Stimulated activated CD8-positive, alpha-beta memory T cell treated with anti-CD3 and anti-CD28 coated beads, Interleukin-15, amount 100 ng/mL, for 4 hours (primary cell): ENCODE measurements at places on chromosomes 3 and 15.

- DNase-seq: no peak
These were observed 847.6 kb upstream of the ALCAM start for GRCh38 chr3:104519068-104519467.

GRCh38 chr3:124582196-124582595 is 148.1 kb upstream of the UMPS start:
- no peak for DNase-seq

DNA sequence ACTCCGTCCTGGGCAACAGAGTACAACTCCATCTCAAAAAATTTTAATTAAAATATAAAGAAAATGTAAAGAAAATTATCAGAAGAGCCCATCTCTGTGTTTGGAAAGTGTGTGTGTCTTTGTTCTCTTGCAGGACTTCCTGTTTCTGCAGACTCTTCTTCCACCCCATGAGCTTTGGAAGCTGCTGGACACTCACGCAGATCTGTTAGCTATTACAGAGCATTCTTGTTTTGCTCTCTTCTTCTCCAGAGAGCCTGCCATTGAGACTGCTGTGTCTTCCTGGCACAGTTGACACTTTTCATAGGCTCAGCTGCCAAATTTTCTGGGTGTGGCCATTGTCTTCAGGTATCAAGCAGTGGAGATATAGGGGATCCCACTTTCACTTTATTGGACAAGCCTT is 6.0 kb upstream of the CCR8 start:
- no peak for DNase-seq

- DNase-seq: no peak
These were observed 117.3 kb downstream of the ETFA start for GRCh38 chr15:76193934-76194333.

DNA sequence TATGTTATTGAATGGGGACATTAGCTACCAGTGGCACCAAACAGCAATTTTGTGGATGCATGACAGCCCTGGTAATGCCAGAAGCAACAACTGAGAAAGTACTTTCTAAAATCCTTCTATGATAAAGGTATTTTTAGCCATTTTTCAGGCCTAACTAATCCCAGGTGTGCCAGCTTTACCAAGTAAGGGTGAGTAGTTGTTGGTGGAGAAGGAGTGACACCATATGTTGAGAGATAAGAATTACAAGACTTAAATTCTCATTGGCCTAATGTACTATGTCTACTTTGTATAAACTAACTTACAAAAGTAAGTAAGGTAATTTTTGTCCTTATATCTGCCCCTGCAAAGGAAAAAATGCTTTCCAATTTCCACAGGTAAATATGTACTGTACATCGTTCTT is 4.1 kb upstream of the COX17 start:
- DNase-seq: no peak

- no peak for DNase-seq
These were observed 65.7 kb upstream of the ALDH1L1 start for GRCh38 chr3:126245811-126246727.

DNA sequence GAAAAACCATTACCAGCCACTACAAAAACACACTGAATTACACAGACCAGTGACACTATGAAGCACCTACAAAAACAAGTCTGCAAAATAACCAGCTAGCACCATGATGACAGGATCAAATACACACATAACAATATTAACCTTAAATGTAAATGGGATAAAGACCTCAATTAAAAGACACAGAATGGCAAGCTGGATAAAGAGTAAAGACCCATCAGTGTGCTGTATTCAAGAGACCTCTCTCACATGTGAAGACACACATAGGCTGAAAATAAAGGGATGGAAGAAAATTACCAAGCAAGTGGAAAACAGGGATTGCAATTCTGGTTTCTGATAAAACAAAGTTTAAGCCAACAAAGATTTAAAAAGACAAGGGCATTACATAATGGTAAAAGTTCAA is 482.7 kb upstream of the MCTP2 start:
- DNase-seq: no peak

- DNase-seq: no peak
These were observed 82.9 kb upstream of the GSK3B start for GRCh38 chr3:120177151-120177550.

DNA sequence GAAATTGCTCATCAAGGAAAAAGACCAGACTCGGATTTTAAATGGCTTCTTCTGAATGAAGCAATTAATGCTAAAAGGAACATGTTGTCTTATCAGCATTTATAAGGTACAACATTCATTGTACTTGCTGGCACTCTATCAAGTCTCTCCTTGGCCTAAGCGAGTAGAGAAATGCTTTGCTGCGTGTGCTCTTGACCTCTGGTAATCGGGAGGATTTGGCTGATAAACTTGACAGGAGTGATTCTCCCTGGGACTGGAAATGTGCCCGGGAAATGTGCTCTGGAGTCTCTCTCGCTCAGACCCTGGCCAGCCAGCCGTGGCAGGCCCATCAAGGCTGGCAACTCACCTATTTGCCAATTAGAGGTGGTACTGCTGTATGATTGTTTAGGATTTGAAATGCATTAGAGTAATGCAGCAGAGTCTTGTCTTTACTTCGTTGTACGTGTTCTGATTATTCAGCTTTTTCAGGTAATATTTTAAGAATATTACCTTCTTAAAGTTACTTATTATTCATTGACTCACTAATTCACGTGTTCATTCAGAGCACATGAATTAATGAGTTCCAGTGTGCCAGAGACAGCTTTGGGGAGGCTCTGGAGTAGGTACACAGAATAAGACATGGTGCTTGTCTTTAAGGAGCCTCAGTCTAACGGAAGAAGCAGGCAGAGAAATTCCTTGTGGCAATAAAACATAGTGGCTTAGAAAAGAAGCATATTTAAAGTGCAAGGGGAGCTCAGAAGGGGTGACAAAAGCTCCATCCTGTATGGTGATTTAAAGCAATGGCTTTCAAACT is 48.0 kb upstream of the TPRG1 start:
- DNase-seq: no peak

DNA sequence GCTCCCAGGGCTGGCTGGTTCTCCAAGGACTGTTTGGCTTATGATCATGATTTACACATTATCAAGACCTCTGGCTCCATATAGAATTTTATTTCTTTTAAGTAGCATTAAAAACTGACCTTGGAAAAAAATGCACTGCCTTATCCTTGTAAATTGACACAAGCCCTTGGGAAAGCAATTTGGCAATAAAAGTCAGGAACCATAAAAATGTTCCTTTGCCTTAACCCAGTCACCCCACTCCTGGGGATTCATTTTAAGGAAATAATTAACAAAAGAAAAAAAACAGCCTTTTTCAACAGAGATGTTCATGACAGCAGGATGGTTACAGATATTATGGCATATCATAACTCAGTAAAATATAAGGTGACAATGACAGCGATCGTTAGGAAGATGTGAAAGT is 51.6 kb upstream of the NR2E3 start:
- DNase-seq: no peak

GRCh38 chr15:96273317-96274086 is 57.0 kb upstream of the NR2F2 start:
- no peak for DNase-seq

- no peak for DNase-seq
These were observed 94.4 kb downstream of the SLCO3A1 start for GRCh38 chr15:91947683-91948608.

DNA sequence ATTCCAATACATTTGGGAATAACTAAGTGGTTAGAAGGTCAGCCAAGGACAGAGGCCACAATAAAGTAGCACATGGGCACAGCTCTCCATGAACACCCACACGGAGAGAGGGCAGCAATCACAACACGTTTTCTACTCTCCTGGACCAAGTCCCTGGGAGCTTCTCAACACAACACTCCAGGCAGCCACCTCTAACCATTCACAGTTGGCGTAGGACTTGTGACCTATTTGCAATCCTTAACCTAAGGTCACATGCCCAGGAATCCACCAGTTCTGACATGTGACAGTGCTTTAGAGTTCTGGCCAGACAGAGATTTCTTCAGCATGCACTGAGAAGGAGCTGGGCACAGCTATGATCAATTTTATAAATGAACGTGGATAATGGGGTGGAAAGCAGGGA is 280.8 kb downstream of the SHQ1 start:
- no peak for DNase-seq

DNA sequence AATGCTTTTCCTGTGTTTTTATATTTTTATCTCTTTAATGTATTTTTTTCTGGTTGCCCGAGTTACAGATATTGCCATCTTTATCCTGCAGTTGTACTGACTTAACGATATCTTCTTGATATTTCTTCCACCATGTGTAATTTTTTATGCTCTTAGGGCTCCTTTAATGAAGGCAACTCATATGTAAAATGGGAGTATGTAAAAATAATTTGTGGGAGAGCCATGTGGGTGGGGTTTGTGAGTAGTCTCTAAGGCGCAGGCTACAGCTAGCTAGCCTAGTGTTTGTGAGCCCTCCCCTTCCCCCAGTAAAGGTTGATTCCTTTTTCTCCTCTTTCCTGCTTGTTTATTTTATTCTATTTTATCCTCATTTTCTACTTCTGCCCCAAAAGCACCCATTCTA is 38.1 kb downstream of the UBE2E1 start:
- no peak for DNase-seq

- no peak for DNase-seq
These were observed at the start of gene GJD2 for GRCh38 chr15:34754674-34755418. GJD2 (minus strand) TSS chr15:34754998; CDS start chr15:34754488, 510 bp downstream.

DNA sequence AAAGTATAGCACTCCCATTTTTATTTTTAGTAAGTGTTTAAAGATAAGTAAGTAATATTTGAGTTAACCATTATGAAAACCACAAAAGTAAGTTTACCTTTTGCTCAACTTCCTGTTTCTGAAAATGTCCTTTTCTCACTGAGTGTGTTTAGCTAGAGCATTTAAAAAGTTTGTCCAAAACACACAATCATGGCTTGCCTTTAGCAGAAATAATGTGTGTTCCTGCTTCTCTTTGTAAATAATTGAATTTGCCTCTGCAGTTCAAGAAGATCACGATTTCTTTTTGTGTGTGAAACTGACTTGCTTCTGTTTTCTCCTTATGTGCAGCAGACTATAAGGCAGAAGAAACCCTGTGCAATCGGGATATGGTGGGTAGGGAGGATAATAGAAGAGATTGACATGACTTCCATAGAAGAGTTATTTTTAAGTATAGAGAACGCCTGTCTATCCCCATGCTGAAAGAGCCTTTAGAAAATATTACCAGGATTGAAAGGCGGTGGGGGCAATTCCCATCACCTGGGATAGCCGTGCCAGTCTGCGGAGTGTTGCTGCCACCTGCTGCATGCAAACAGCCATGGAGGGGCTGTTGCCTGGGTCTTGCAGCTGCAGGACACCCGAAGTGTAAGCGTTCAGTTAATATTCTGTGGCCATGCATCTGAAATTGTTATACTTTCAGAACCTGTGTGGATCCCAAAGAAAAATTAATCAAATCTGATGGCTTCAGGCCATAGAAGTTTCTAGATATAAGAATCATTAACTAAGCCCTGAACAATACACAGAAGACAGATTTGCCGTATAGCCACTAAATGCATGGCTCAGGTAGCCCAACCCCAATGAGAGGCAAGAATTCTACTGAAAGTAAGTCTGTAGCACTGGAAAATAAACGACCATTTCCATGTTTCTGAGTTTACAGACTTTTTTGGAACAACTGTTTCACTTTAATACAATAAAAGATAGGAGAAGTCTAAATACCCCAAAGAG is 2.4 kb upstream of the CD96 start:
- peak; percentile 28 for DNase-seq

DNA sequence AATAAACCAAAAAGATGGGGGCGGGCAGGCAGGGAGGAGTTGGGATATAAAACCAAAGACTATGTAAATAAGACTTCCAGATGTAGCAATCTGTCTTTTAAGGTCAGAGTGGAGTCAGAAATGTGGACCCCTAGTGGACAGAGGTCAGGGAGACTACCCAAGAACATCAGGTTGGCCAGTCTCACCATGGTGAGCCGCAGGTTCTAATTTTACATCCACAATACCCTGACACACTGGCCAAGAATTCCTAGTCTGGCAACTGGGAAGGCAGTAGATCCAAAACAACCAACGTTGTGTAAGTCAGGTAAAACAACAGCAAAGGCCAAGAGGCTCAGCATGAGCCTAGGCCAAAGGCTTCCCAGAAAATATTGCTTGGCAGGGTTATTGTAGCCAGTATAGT is 203.4 kb downstream of the FOXP1 start:
- no peak for DNase-seq

DNA sequence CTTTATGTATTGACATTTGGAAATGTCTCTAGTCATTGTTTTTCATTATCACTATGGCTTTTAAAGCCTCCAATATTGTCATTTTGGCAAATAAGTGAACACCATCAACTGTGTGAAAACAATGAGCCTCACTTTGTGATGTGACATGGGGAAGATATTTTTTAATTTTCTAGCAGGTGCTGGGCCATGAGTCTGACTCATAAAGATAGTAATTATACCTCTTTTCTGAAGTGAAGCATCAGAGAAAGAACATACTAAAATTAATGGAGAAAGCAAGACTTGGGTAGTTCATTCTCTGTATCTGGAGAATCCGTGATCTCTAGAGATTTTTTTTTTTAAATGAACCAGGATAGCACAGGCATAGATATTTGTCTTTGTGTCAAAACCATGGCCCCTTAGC is 100.8 kb downstream of the CCNL1 start:
- no peak for DNase-seq

DNA sequence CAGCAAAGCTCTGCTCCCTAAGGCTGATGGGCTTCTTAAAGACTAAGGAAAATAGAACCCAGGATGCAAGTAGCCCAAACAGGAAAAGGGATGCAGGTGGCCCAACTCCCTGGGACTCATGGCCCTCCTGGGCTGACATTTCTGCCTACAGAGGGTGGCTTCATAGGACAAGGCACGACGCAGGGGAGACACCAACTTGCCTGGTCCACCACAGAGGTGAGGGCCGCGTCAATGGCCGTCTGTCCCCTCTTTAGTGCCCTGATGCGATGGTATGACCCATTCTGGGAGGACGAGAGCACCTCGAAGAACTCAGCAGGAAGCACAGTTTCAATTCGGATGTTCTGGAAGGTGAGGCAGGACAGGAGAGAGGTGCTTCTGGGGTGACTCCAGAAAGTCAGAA is 44.0 kb downstream of the NUP210 start:
- no peak for DNase-seq

DNA sequence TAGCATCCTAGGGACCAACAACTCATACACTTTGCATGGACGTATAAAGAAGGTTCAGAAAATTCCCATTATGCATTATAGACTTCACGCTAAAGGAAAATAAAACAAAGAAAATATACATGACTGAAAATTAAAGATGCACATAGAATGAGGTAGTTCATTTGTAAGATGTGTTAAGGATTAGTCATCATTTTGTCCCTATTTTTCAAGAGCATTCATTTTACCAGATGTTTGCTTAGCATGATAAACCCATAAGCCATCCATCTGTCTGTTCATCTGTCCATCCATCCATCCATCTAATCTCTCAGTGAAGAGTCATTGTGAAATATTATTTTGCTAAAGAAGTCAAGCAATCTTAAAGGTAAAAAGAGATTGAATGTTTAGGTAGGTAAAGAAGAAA is 80.3 kb downstream of the TFG start:
- no peak for DNase-seq

DNA sequence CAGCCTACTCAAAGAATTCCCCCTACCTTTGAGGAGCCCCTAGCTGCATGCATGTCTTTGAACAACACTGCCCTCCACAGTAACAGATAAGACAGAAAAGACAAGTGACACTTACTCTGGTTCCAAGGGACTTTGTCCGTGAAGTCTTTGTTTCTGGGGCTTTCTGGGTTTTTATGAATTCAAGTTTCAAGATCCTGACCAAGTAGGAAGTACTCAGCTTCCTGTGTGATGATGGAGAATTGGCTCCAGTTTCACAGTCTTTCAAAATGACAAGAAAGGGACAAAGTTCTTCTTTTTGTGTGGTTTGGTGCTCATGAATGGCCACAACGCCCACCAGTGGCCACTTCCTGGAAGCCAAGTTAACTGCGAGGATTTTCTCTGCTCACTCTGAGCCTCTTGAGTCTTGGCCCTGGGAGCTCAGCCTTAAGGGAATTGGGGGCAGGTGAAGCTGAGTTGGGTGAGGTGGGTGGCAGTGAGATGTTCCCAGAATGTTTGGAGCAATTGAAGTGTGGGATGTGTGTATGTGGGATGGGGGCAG is at the start of gene CCR1:
CCR1 (minus strand) TSS at position 147 of the 538 bp plus-strand sequence. CDS start 4,000 bp downstream, outside the sequence.
- no peak for DNase-seq
